ENCODE measurements at places on chromosomes 5 and 9.

- DNase-seq: no peak
Observed at GRCh38 chr5:94745786-94746730, 127.6 kb downstream of the SLF1 start.

GRCh38 chr5:149030838-149031397, 31.9 kb downstream of the SH3TC2 start:
- DNase-seq: no peak

GRCh38 chr5:139971202-139971725, 71.8 kb downstream of the NRG2 start:
- no peak for DNase-seq

GRCh38 chr9:69532396-69532795, 139.8 kb downstream of the APBA1 start:
- no peak for DNase-seq

DNA sequence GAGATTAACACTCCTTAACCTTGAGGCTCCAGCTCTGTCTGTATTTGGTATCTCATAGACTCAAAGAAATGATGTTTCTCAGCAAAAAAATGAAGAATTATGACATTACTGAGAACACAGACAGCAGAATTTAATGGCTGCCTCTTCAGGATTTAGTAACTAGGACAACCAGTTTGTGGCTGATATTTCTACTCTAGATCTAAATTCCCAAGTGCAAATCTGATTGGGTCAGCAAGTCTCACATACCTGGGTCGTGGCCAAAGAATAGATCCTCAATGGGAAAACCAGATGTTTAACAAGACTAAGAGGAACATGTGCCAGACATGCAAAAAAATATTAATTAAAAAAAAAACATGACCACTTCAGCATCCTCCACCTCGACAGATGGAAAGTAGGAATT, 608.9 kb downstream of the DTWD2 start:
- no peak for DNase-seq

- DNase-seq: no peak
Observed at GRCh38 chr9:111700776-111701175, 39.4 kb downstream of the GNG10 start.

DNA sequence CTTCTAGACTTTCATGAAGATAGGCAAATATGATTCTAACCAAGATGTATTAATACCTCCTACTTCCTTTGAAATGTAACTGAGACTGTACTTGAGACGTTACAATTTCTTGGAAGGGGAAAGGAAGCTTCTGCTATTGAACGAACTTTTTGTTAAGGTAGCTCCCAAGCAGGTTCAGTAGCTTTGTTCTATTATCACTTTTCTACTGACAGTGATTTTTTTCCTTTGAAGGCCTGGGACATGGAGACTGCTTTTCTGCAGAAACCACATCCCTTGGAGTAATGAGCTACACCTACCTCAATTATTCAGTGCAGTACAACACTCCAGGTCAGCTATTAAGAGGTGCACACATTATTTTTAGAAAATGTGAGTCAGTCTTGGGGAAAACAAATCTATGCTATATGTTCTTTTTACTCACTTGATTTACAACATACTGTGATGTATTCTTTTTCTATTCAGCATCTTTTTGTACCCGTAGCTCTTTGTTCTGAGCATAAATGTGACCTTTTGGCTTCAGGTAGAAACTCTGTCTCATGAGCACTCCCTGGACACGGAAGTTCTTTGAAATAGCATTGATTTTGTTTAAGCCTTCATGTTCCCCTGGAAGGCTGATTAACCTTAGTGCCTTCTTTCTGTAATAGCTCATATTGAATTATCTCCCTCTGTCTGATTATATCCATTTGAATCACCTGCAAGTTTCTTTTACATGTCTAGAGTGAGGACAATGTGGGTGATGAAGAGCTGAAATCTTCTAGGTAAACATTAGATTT, 56.5 kb upstream of the CDKN2B start:
- no peak for DNase-seq

GRCh38 chr5:68711293-68712200, 382.3 kb upstream of the SLC30A5 start:
- DNase-seq: no peak

GRCh38 chr5:132226516-132227234, 978 bp downstream of the P4HA2 start:
- no peak for DNase-seq

DNA sequence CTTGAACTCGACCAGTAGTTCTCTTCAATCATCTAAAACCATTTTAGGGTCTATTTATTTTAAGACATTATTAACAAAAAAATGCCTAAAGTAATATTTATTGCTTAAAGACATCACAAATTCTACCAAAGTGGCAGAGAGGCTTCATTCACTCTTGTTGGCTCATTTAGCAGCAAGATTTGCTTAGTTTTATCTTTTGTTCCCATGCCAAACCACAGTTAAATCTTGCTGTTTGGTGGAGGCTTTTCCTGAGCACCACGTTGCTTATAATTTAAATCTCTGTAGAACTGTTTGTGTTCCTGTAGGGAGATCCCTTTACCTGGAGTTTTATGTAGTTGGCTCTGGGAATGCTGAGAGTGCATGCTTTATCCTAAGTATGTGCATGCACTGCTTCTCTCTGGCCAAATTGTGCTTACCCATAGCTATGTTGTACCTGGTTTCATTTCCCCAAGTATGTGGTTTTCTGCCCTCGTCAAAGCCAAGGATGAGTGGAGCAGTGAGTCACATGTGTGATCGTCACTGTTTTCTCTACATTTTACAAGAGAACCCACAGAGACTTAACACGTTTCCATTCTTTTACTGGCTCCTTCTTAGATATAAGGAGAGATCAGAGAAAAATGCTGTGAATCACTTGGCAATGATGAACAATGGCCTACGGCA, 42.1 kb upstream of the MAST4 start:
- DNase-seq: no peak

GRCh38 chr5:174337276-174338184, 292.0 kb downstream of the NSG2 start:
- no peak for DNase-seq

GRCh38 chr5:58770136-58770535, 187.3 kb downstream of the RAB3C start:
- DNase-seq: no peak

- DNase-seq: no peak
Observed at GRCh38 chr9:119974026-119974425, 604.8 kb upstream of the BRINP1 start.

- no peak for DNase-seq
Observed at GRCh38 chr5:36651761-36652685, 45.6 kb downstream of the SLC1A3 start.

DNA sequence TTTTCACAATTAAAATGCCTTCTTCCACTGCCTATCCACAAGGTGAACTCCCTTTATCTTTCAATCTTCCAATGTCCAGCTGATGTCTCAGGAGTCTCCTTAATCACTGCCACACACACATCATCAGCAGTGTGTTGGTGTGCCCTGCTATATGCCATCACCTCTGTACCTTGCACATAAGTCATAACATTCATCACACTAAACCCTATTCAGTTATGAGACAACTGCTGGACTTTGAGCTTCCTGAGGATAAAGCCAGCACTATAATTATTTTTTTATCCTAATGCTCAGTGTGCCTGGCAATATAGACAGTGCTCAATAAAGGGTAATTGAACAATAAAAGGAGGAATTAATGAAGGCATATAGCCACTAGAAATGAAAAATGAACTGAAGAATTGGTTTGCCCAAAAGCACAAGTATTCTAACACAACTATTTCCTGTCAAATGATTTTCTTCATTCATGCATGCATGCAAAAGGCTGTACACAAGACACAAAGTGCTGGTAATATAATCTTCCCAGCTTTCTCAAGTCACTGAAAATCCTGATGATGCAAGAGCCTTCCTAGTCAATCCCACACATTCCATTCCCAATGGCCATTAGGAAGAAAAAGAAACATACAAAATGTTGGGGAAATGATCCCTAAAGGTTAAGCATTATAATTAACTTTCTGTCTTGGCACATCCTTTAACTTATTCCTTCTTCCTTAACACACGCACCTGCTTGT, 32.4 kb downstream of the LPAR1 start:
- no peak for DNase-seq

DNA sequence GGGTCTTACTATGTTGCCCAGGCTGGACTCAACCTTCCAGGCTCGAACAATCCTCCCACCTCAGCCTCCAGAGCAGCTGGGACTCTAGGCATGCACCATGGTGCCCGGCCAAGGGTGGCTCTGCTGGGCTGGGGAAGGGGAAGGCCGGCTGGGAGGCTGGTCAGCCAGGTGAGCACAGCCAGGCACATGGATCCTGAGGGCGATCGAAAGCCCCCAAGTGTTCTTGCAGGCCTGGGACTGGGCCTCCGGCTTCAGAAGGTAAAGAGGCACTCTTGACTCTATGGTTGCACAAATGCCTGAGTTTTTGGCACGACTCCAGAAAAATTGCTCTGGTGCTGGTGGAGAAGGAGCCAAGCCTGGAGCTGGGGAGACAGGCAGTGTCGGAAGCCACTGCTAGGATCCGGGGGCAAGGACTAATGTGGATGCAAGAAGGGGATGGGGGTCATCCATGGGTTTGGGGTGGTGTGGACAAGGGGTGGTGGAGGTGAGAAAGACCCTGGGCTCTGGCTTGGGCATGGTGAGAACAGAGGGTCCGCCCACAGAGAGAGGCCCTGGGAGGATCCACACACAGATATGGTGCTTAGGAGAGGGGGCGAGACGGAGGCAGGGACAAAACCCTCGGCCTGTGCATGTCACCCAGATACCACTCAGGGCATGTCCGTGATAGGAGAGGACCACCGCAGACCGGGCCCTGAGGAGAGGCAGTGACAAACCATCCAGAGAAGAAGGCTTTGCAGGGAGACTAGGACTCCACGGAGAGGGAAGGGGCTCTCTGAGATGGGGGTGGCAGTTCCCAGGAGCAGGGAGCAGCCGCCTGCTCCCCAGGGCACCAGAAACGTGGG, 51.1 kb upstream of the COL5A1 start:
- no peak for DNase-seq

- DNase-seq: peak; percentile 50
Observed at GRCh38 chr9:133048595-133048994, 13.2 kb upstream of the CEL start.

- no peak for DNase-seq
Observed at GRCh38 chr5:31962351-31962751, 211.8 kb downstream of the GOLPH3 start.

DNA sequence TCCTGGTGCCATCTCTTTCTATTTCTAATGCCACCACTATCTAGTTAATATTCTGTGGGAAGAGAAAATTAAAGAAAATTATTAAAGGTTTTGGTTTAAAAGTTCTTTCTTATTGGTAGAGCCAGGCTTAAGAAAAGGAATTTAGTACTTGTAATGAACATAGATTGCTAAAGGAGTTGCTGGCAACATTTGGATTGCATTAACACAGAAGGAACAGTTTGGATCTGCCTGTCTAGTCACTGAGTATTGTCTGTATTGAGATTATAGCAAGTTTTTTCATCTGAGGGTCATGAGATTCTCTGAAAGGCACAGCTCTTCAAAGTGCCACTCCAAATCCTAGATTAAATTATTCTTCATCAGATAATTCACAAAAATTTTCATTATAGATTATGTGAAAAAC, 32.0 kb downstream of the FSD1L start:
- no peak for DNase-seq

DNA sequence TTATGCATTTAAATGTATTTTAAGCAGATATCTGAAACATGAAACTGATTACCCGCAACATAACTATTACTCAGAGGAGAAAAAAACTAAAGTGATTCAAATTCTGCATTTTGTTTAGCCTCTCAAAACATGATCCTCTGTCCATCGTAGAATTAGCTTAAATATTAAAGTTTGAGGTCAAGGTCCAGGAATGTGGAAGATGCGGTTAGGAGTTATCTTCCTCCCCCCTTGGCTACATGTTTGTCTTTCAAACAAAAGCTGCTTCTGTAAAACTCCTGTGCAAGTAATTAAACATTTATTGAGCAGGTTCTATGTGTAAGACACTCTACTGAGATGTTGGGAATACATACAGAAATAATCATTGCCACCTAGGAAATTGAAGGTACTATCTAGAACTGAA, 175.0 kb upstream of the ISL1 start:
- no peak for DNase-seq

GRCh38 chr9:69136779-69137178, 37.3 kb upstream of the TJP2 start:
- DNase-seq: no peak

DNA sequence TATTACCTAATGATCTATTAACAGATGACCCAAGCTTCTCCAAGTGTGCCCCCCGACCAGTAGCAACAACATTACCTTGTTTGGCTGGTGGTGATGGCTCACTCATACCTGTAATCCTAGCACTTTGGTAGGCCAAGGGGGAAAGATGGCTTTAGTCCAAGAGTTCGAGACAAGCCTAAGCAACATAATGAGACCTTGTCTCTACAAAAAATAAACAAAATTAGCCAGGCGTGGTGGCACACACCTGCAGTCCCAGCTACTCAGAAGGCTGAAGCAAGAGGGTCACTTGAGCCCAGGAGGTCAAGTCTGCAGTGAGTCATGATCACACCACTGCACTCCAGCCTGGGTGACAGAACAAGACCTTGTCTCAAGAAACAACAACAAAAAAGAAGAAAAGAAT, 62.9 kb downstream of the GCNT1 start:
- no peak for DNase-seq

DNA sequence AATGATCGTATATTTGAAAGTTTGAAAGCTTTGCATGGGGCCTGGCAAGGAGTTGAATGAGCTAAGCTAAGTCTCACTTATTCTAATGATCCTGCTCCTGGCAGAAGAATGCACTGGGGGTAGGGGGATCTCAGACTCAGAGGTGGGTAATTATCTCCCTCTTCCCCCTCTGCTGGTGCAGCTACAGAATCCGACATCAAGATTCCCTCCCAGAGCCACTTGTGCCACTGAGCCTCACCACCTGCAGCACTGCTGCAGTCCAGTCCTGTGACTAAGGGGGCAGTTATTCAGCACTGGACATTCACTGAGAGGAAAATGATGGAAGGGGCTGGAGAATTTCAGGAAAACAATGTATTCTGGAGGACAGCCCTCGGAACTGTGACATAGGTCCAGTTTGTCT, 205.8 kb downstream of the DEPDC1B start:
- no peak for DNase-seq

GRCh38 chr5:62460578-62460983, 48.0 kb downstream of the IPO11 start:
- peak; percentile 4 for DNase-seq

DNA sequence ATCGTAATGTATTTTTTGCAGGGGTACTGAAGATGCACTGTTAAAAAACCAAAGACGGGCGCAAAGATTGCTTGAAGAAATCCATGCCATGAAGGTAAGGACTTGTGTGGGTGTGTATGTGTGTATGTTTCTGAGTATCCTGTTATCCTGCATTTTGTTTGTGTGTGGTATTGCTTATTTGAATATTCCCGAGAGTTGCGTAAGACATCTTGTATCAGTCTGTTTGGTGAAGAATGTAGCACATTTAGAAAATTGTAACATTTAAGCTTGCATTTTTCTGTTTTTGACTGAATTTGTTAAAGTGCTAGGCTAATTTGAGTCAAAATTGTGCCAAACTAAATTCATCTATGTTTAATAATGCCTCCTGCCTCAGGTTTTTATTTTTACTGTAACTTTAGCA, 13.5 kb downstream of the SRFBP1 start:
- DNase-seq: no peak

DNA sequence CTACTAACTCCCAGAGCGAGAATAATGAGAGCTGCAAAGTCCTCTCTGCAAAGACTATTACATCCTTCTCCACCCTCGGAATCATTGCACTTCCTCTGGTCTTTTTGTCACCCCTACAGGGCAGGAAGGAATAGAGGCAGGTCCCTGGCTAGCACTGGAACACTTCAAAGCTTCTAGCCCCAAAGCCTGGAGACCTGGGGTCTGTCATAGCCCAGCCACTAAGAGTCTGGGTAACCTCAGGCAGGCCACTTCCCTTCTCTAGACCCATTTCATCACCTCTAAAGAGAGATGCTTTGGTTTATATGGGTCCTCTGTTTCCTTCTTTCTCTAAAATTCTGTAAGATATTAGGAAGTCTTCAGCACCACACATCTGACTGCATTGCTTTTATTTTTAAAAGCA, 6.7 kb downstream of the ADRB2 start:
- no peak for DNase-seq
